ENCODE measurements at places on chromosomes 2 and 18.

DNA sequence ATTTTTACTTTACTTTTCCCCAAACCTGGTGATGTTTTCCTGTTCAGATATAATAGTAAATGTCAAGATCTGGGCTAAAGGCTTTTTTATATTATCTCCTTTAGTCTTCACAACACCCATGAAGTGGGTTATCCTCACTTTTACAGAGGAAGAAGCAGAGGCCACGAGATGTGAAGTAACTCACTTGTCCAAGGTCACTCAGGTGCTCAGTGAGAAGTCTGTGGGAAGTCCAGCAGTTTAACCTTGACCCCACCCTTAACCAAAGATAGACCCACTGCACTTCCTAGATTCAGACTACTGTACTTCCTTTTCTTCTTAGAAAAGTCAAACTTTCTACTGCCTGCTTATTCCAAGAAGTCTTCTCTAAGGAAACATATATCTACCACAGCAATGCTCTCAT lies 56.3 kb upstream of the STAT1 start:
- DNase-seq, result no peak

- no peak for DNase-seq
Observed at GRCh38 chr18:3016585-3017297, 3.8 kb upstream of the LPIN2 start.

GRCh38 chr2:78145997-78146722 lies 624.0 kb upstream of the LRRTM4 start:
- DNase-seq, result no peak

- no peak for DNase-seq
Observed at GRCh38 chr2:105570757-105571156, 171.9 kb upstream of the FHL2 start.

DNA sequence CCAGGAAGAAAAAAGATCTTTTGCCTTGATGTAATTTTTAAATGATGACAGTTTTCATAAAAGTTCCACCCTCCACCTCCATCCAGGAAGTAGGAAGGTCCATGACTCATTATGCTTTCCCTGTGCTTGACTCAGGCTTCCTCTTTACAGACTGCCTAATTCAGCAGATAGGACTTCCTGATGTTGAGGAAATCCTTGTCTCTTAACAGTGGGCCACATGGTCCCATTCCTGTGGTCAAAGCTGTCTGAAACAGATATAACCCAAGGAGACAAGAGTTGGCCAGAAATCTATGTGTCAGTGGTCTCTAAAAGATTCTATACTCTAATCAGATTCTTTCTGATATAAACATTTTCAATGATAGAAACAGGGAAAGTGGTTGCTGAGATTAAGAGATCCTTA lies 119.1 kb downstream of the BAZ2B start:
- peak; percentile 85 for DNase-seq

DNA sequence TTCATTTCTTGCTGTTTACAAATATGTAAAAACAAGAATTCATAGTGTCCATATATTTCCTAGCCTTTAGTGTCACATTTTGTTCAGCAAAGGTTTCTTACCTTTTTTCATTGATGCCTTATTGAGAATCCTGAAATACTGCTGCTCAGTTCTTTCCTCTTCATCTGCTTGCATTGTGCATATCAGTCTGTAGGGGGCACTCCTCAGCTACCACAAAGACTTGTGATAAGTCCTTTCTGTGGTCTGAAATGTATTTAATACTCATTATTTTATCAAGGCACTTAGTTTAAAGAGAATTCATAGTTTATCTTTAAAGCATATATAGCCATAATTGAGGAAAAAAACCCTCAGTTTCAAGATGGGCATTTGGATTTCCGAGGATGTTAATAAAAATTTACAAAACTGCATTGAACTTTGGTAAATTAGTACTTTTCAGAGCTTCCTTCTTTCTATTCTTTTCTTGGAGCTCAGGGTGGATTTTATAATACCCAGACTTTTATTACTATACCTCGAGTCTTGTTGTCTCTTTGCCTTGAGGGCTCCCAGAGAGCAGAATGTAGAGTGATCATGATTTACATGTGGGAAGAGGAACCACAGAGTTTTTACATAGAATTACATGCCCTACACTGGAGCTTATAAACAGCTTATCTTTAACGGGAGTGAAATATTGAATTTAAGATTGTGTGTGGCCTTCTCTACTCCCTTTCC lies 570.1 kb downstream of the PLCL1 start:
- DNase-seq, result peak; percentile 10

- no peak for DNase-seq
Observed at GRCh38 chr18:63356272-63356896, 10.6 kb downstream of the KDSR start.

- no peak for DNase-seq
Observed at GRCh38 chr2:182646763-182647498, 69.1 kb upstream of the DNAJC10 start.

- DNase-seq, result no peak
Observed at GRCh38 chr2:209661286-209661894, 110.2 kb upstream of the UNC80 start.

DNA sequence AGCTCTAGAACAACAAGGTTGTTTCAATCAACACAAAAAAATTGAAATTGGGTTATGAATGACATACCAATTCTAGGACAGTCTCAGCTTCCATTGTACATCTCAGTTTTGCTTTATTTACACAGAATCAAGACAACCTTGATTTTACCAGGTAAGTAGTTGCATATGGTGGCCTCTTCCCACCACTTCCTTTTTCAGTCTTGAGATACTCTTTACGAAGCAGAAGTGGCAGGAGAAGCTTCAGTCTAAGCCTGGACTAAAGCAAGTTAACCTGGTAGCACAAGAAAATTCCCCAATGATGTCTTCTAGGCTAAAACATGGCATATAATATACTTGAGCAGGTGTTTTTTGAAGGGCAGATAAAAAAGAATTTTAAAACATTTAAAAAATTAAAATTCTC lies 10.7 kb upstream of the FAM136A start:
- no peak for DNase-seq

DNA sequence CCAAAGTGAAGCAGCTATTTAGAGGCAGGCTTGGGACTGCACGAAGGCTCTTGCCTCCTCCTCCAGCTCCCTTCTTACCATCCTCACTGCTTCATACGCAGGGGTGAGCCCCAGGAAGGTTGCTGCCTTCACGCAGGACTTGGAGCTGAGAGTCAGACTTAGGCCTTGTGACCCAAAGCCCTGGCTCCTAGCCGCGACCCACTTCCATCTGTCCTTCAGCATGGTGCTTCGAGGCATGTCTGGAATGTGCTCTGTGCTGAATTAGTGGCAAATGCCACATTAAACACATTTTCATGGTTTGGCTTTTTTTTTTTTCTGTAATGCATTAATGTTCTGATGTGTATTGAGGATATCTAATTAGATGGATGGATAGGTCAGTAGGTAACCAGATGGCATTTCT lies 37.5 kb downstream of the ITGB1BP1 start:
- no peak for DNase-seq

DNA sequence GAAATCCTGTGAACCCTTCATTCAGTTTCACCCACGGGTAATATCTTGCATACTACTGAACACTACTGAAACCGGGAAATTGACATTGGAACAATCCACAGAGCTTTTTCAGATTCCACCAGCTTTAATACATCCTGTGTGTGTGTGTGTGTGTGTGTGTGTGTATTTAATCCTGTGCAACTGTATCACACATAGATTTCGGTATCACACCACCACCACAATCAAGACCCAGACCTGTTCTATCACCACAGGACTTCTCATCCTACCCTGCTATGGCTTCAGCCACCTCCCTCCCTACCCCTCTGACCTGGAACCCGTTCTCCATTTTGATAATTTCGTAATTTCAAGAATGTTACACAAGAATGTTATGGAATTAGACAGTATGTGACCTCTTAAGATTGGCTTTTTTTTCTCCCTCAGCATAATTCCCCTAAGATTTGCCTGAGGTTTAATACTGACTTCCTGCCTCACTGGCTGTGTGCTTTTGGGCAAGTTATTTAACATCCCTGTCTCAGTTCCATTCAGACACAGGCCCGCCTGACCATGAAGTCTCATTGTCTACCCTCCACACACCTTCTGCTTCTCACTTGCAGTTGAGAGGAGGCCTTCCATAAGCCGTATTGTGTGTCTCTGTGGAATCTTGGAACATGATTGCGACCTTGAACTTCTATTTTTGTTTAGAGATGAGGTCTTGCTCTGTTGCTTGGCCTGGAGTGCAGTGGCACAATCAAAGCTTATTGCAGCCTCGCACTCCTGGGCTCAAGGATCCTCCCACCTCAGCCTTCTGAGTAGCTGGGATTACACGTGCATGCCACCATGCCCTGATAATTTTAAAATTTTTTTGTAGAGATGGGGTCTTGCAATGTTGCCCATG lies 14.4 kb upstream of the TMEM131 start:
- no peak for DNase-seq

- no peak for DNase-seq
Observed at GRCh38 chr2:6139142-6139541, 447.0 kb downstream of the SOX11 start.

DNA sequence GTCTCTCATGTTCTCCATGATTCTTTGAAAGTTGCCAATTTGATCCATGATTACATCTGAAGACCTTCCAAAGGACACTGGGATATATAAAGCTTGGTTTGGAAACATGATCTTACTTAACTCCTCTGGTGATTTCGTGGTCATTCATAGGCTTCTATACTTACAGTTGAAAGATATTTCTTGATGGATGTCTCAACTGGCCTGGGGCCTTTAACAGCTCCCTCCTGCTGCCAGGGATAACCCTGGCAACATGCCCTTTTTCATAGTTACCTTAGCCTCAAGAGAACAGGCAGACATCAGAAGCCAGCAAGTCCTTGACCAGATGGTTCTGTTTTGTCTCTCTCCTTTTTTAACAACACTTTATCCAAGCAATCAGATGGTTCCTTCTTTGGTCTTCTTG lies 23.5 kb upstream of the MFF start:
- no peak for DNase-seq

GRCh38 chr2:47767880-47768609 lies 14.9 kb upstream of the MSH6 start:
- DNase-seq, result no peak

GRCh38 chr2:165835363-165835762 lies 41.3 kb upstream of the GALNT3 start:
- no peak for DNase-seq

- DNase-seq, result no peak
Observed at GRCh38 chr18:66630831-66631230, 26.9 kb upstream of the CDH19 start.

- DNase-seq, result no peak
Observed at GRCh38 chr2:36438449-36438977, 82.9 kb downstream of the CRIM1 start.

GRCh38 chr2:24558781-24559472 lies 67.9 kb downstream of the NCOA1 start:
- no peak for DNase-seq

All from pulmonary artery endothelial cell (primary cell).